Myocyte (in vitro differentiated cells): ENCODE measurements at places on chromosomes 2 and 18.

DNA sequence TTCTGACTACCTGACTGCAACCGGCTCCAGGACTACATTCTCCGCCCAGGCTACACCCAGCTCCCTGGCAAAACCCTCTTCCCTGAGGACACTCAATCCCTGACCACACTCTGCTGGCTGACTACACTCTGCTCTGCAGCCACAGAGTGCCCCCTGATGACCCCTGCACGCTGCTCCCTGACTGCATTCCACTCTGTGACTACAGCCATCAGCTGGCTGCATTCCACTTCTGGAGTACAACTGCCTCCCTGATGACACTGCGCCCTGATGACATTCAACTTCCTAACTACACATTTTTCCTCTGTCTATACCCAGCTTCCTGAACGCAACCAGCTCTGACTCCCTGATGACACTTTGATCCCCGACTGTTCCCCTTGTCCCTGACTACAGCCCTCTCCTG, 71.3 kb upstream of the NRXN1 start:
- peak; percentile 86 for DNase-seq

DNA sequence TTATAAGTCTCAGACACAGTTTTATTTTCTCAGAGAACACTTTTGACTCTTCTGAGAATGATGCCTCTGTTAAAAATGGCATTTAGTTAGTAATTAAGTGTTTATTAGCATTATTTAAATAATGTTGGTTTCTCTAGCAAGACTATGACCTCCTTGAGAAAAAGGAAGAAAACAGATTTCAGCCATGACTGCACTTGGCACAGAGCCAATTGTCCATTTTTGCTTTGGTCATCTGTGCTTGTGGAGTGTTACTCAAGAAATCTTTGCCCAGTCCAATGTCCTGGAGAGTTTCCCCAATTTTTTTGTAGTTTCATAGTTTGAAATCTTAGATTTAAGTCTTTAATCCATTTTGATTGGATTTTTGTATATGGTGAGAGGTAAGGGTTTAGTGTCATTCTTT, 1229.4 kb upstream of the FAM98A start:
- DNase-seq = no peak

DNA sequence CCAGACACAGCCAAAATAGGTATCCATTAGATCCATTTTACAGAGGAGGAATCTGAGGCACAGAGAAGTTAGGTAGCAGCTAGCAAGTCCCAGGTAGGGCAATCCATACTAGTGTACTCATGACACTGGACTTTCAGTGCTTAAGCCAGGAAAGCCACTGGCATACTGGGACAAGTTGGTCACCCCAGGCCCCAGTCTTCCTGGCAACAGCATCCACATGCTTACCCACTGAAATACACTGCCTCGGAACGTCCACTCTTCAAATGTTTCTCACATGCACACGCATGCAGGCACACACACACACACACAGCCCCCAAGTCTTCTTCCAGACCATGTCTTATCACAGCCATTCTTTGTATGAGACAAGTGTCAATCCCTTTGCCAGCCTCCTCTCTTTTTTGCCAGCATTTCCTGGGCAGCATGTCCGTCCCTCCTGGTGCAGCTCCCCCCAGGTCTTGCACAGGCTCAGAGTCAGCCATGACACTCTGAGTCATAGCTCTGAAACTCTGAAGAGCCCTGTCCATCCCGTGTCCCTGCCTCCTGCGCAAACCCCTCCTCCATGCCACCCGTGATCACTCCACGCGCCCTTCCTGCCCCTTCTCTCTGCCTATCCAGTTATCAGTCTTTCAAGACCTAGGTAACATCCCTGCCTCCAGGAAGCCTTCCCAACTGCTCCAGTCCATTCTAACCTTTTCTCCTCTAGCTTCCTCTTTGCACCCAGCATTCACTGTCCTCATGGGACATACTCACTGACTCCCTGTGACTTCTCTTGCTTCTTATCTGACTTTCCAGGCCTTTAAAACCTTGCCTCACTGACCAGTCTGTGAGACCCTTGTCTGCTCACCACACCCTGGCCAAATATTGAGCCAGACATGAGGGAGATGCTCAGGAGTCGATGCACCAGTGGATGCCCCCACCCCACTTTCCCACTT, 10.9 kb upstream of the TEX261 start:
- DNase-seq = no peak

DNA sequence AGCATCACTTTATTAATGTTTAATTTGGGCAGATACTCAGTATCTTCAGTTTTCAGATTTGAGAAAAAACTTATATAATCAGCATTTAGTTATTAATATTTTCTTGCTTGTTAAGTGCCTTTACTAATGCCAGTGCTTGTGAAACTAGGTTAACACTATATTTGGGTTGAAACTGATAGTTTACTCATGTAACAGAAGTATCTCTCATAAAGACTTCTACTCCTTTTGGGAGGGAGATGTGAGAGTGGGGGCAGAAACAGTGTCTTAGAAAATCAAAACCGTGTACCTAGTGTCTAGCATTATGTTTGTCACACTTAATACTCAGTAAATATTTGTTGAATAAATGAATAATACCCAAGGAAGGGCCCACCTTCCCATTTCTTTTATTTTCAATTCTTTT, 129.5 kb downstream of the MSTN start:
- DNase-seq = no peak

GRCh38 chr18:71079606-71080005, 790.8 kb downstream of the SOCS6 start:
- DNase-seq = no peak

DNA sequence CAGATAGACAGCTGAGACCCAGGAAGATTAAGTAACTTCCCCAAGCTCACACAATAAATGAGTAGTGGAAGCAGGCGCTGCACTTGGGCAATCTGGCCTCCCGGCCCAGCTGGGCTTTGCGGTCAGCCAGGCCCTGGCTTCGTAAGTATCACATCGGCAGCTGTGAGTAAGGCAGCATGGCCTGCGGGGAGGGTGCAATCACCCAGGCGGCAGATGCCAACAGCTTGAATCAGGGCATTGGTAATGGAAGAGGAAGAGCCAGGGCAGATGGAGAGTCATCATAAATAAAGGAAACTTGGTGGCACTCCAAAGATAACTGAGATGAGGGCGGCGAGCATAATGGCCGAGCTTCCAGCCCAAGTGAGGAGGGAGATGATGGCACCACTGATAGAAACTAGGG, 217.9 kb upstream of the PID1 start:
- DNase-seq = peak; percentile 99
